ENCODE measurements at places on chromosomes 16 and 17.

- DNase-seq = no peak
Measured at GRCh38 chr16:66250686-66251431, 115.6 kb upstream of the CDH5 start.

DNA sequence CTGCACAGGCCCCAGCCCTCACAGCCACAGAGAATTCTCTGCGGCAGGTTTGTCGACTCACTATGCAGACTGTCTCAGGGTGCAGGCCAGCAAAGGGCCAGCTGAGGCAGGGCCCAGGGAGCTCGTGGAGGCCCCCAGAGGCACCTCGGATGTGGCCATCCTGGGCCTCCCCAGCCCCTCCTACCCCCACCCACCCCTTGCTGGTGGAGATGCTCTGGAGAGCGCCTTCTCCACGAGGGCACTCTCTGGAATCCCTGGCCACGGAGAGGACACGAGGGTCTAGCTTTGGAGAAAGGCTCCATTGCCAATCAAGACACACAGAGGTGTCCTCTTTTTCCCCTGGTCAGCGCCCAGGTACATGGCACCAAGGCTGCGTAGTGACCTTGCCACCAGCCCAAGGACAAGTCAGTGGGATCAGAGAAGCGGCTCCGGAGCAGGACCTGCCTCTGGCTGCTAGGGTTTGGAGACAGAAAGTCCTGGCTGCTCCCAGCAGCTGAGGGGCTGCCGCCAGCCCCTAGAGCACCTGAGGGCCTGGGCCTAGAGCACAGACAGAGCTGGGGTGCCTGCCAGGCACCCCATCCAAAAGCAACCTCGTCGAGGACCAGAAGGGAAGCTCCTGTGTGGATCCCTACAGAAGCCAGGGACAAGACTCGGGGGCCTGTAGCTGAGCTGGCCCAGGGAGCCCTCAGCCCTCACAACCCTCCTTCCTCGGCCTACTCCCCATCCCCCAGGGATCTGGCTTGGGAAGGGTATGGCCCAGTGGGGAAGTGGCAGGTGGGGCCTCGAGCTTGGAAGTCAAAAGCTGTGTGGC lies 18.7 kb downstream of the ARL2BP start:
- no peak for DNase-seq

- DNase-seq = no peak
Measured at GRCh38 chr16:84239909-84240308, at the start of gene KCNG4. KCNG4 (minus strand) TSS chr16:84240012; CDS start chr16:84237485, 2,527 bp downstream.

DNA sequence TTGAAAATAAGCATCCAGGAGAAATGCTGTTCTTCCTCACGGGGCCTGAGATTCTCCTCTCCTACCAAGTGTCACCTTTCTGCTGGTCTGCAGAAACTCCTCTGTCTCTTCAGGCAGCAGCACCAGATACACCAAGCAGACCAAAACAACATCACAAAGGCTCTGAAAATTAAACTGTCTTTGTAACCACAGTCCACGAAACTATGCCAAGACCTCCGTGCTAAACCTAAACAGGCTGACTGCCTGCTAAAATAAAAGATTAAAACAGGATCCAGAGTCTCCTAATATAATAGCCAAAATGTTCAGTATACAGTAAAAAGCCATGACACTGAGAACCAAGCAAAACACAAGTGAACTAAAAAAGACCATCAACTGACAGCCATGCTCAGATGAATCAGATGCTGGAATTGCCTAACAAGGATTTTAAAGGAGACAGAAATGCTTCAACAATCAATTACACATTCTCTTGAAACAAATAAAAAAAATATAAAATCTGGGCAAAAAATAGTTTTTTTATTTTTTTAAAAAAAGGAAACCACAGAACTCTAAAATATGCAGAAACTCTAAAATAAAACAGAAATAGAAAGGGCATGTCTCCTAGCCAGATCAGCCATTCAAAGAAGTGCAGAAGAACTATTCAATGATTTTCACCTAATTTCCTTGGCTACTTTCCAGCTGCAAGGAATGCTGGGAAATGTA lies 50.3 kb upstream of the TOX3 start:
- DNase-seq = no peak

- DNase-seq = no peak
Measured at GRCh38 chr16:60285794-60286193, 1551.7 kb upstream of the GOT2 start.

- DNase-seq = no peak
Measured at GRCh38 chr17:35192708-35193107, 1.5 kb downstream of the SLC35G3 start.

DNA sequence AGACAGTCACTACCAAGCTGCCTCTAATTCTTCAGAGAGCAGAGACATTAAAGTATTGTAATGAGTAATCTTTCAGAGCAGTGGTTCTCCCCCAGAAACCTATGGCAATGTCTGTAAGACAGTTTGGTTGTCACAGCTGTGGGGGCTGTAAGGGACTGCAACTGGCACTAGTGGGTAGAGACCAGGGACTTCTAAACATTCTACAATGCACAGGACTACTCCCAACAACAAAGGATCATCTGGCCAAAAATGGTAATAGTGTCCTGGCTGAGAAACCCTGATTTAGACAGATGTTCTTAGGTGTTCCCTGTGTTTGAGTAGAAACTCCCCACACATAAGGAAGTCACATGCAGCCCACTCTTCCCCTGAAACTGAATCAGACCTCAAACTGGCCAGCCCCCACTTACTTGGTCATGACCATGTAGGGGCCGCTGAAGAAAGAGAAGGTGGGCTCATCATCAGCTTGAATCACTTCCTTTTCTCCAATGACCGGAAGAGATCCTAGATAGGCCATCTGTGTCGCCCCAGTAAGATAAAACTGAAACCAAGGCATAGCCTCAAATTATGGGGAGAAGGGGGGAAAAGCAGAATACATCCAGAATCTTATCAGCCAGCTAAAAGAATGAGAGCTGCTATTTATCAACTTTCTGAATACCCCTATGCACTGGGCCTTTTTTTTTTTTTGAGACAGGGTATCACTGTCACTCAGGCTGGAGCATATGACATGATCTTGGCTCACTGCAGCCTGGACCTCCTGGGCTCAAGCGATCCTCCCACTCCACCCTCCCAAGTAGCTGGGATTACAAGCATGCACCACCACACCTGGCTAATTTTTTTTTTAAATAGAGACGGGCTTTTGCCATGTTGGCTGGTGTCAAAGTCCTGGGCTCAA lies 75.8 kb downstream of the TEX14 start:
- DNase-seq = no peak

GRCh38 chr17:40416671-40417070 lies 1.0 kb downstream of the TOP2A start:
- no peak for DNase-seq
